ENCODE measurements at places on chromosomes 7 and 10.
A peak's percentile ranks its signal among the peaks of the same experiment; 100 is the strongest.

DNA sequence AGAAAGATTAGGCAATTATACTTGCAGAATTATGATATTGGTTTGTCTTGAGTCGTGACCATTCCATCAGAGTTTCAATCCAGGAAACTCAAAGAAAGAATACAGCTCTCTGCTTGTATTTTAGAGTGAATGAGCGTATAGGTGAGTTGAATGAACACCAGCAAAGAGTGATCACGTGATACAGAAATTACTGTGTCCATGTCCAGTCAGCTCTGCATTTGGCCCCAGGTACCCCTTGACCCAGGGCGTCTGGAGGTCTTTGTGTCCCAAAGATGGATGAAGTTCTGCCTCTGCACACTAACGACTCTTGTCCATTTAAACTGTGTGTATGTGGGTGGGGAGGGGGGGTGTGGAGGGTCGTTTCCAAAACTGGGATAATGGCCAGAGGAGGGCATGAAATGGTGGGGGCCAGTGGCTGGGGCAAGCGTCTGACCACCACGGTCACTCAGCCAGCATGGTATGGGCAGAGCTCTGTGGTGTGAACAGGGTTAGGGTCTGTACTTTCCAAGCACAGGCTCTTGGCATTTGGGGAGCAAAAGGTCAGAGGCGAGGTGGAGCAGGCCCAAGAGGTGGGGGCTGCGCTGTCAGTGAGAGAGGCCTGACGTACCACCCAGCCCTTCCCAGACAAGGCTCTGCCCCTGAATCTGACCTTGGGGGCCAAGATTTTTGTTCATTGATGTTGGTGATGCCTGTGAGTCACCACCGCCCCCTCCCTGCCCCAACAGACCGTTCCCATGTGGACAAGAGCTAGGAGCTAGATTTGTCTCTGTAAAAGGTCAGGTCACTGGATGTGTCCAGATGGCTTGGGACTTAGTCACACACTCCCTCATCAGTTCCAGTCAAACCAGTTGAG is 1.4 kb downstream of the PTPRE start:
- DNase-seq = no peak

GRCh38 chr7:155425887-155426286 is 32.0 kb upstream of the EN2 start:
- no peak for DNase-seq

- DNase-seq = no peak
These were observed 1035.6 kb upstream of the PHF14 start for GRCh38 chr7:9937944-9938631.

- DNase-seq = no peak
These were observed 87.1 kb upstream of the AHR start for GRCh38 chr7:17211307-17211836.

GRCh38 chr10:124596962-124597845 is 135.6 kb downstream of the LHPP start:
- no peak for DNase-seq

DNA sequence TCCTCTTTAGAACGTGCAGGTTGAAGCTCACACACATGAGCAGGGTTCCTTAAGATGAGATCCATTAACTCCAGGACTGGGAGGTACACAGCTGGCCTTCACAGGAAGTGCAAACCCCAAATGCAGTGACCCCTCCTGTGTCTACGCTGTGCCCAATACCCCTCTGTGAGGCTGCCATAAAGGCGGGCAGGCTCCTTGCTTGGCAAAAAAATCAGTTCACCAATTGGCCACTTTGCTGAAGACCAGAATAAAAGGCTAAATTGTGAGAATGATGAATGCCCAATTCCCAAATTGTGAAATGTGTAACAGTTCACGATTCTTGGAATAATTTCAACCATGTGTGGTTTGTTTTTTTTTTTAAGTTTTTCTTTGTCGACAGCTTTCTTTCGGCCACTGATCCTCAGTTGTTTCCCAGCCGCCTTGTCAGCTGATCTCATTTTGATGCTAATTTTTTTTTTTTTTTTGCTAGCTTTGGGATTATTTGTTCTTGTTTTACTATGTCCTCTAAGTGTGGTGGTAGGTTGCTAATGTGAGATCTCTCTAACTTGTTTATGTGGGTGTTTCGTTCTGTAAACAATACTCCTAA is 101.9 kb upstream of the PRSS58 start:
- no peak for DNase-seq

GRCh38 chr10:82394122-82394521 is 519.1 kb downstream of the NRG3 start:
- DNase-seq = no peak

- no peak for DNase-seq
These were observed 196.4 kb downstream of the GFRA1 start for GRCh38 chr10:116076621-116077020.

- DNase-seq = peak; percentile 26
These were observed 3.0 kb upstream of the BTBD16 start for GRCh38 chr10:122267849-122268737.

DNA sequence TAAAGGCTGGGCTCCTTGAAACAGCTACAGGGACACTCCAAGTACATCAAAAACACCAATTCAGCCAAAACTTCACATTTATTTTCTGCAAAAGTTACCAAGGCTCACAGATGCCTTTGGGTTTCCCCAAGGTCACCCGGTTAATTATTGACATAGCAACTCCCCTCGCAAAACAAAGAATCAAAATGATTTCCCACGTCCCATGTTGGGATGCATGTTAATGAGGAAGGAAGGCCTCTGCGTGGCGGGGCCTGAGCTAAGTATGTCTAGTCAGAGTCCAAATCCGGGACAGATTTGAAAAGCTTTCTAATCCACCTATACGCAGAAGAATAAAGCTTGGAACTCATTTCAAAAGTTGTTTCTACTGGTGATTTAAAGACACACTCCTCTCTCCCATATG is 535 bp upstream of the TMEM72 start:
- no peak for DNase-seq

DNA sequence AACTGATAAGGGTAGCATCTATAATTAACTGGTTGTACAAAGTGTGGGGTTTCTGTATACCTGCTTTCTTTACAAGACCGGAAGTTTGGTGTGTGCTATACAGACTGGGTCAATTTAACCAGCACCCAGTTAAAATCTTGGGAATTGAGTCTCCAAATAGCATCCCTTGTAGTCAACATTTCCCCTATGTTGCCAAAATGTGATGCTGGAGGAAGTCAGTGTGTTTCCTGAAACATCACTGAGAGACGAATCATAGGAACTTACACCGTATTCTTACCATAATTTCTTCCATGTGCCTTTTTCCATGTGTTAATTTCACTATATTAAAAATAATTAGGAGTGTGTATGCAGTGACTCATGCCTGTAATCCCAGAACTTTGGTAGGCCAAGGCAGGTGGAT is 1.7 kb downstream of the AKR1C4 start:
- DNase-seq = no peak

- DNase-seq = no peak
These were observed 603.5 kb upstream of the NRP1 start for GRCh38 chr10:33938001-33938400.

All from stimulated activated CD8-positive, alpha-beta memory T cell treated with anti-CD3 and anti-CD28 coated beads, Interleukin-15, amount 100 ng/mL, for 24 hours (primary cell).